ENCODE measurements at places on chromosomes 12 and 14.

DNA sequence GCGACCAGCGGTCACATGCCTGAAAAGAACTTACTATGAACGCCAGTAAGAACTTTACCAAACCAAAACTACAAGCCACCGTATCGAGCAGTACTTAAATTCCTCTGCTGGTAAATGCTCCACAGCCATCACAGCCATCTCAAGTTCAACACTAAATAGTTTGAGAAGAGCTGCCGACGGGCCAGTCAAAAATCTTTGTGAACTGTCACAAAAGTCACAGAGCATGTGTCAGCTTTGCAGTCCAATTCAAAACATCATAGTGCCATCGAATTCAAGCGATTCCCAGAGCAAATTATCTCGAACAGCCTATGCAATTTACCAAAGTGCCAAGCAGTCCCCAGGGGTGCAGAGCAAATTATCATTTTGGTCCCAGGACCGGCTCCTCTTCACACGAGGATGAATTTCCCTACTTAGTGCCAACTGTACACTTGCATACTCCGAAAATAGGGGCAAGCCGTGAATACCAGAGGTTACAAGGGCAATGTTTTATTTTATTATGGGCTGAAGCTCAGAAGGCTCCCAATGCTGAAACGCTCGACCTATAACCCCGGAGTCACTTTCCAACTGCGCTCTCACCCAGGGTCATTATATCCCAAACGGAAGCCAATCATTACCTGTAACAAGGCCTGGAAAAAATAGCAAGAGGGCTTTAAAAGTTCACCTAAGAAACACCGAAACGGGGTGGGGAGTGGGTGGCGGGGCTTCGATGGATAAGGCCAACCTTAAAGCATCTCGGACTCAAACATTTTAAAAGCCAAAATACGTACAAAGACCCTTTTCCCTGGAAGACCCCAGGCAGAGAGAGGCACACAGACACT lies 1.1 kb downstream of the LRP6 start:
- no peak for DNase-seq

DNA sequence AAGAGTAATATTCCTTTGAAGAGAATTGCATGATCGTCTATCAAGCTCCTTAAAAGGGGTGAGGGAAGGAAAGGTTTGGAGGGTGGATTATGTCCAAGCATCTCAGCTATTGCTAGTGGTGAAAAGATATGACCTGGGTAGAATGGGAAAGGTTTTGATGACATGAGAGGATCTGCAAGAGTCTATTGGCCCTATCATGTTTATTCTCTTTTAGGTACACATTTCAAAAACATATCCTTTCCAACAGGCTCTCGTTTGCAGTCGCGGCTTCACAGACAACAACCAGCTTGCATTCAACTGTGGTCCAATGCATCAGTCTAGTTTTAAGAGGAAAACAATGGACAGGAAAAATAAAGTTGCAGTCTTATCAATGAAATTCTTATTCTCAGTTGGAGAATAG lies 17.1 kb downstream of the FOXG1 start:
- no peak for DNase-seq

GRCh38 chr14:73878436-73878835 lies 8.2 kb upstream of the ZNF410 start:
- DNase-seq: no peak

DNA sequence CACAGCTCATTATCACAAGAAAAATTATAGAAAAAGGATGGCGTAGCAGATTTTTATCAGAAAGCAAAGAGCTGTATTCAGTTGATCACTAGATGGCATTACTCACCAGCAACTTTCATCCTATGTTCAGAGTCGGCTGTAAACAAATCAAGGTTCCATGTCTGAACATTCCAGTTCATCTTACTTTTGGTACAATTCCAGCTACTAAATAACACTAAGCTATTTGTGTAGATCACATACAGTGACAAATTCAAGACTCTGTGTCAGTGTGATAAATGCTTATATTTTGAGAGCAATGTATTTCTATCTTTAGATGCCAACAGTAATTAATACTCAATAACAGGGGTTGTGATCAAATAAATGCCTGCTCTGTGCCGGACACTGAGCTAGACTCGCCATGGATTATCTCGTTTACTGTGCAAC lies 30.1 kb downstream of the NRDE2 start:
- no peak for DNase-seq

GRCh38 chr14:77314043-77314442 lies 6.6 kb downstream of the POMT2 start:
- no peak for DNase-seq

GRCh38 chr14:87732562-87732961 lies 260.4 kb downstream of the GALC start:
- no peak for DNase-seq

DNA sequence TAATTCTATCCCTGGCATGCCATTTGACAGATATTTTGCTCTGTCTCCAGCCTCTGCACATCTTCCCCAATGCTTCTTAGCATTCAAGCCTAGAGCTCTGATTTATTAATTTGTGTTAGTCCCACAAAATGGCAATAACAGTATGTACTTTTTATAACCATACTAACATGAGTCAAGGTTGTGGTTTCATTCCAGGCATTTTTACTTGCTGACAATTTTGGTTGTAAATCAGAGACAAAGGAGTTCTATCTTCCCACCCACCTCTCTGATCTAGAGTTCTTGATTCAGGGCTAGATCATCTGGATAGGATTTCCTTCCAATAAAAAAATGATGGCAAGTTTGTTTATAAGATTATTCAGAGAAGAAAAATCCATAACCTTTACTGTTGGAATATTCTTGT lies 18.5 kb upstream of the CISTR start:
- no peak for DNase-seq

DNA sequence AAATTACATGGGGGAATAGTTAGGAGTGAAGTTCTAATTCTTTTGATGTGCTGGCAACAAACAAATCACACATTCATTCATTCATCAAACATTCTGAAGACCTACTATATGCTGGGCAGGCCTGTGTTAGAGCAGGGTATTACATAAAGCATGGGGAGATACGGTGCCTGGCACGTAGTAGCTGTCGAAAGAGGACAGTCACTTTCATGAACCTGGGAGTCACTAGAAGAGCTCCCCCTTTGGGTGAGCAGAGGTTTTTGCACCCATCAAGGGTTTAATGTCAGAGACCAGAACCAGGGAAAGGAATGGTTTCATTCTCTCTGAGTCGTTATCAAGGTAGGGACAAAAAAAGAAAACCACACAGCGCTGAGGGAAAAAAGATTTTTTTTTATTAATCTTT lies 10.0 kb downstream of the LHX5 start:
- DNase-seq: no peak

DNA sequence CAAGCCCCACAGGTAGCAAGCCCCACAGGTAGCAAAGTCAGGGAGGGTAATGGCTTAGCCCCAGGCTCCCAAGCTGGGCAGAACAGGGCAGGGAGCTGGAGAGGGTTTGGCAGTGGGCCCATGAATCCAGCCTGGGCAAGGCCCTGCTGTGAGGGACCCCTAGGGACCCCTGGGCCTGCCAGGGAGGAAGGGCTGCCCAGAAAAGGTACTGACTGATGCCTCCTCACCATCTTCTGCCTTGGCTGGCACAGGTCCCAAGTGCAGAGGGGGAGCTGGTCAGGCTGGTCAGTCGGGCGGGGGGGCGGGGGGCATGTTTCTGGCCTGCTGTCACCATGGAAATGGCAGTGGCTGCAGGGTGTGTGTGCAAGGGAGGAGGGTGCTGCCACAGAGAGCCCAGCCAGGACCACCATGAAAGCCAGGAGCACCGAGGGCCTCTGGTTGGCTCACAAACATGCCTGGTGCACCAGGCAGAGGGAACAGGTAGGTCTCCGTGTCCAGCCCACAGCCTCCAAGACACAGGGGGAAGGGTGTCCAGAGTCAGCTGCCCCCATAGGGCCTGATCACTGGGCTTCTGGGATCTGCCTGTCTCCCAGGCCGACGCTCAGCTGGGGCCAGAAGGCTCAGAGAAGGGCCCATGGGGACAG lies 1.5 kb upstream of the CRIP2 start:
- no peak for DNase-seq

DNA sequence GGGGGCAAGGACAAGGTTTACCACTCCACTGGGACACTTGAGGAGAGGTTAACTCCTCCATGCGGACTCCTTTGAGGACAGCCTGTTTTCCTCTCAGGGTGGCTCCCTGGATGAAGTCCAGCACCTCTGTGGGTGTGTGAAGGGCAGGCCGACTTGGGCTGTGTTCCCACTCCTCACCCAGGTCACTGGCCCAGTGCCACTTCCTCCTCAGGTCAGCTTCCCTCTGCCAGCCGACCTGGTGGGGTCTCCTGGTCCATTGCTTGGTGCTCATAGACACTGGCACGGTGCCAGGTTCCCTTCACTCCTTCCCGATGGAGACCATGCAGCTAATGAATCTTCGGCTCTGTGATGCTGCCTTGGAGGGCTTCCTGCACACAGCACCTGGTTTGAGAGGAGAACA lies 146.4 kb upstream of the RTL1 start:
- DNase-seq: no peak

DNA sequence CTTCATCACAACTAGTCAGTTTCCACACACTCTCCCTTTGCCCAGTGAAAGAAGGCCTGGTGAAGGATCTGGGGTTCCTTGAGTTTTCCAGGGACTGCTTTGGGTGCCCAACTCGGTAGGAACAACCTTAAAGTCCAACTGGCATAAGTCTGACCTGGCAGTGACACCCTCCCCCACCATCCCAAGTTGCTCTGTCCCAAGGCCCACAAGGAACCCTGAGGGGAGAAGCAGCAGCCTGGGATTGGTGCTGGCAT lies 1.6 kb downstream of the KMT2D start:
- no peak for DNase-seq

DNA sequence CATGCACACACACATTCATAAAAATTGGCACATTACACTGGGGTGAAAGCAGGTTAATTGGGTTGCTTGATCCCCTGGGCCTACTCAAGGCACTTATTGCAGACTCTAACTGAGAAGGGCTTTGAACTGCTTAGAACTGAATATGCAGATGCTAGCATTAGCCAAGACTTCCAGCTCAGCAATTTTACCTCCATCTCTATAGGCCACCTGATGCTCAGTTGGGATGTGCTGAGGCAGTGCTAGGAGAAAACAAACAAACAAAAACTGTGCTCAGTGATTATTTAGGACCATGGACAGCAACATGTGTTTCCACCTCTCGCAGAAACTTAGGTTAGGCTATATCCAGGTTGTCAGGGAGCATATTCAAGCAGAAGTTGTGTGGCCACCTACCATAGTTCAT lies 124.8 kb upstream of the WSCD2 start:
- DNase-seq: no peak

GRCh38 chr12:99282624-99283023 lies 364.9 kb upstream of the GARIN6 start:
- no peak for DNase-seq

DNA sequence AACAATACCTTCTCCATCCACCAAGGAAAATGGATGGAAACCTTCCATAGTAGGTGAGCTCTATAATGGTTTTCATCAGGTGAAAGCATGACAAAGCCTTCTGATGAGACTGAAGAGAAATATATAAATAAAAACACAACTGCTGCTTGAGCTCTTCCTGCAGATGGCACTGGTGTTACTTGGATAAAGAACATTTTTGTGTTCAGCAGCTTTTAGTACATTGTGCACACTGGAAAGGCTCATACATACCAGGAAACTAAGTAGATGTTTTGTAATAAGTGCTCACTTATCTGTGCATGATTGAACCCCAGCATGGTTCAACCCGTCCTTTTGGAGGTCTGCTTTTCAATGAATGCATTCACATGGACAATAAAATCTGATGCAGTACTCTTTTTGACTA lies 357.3 kb upstream of the MIS18BP1 start:
- DNase-seq: no peak

- DNase-seq: no peak
Measured at GRCh38 chr14:35503646-35504045, 30.3 kb upstream of the INSM2 start.

DNA sequence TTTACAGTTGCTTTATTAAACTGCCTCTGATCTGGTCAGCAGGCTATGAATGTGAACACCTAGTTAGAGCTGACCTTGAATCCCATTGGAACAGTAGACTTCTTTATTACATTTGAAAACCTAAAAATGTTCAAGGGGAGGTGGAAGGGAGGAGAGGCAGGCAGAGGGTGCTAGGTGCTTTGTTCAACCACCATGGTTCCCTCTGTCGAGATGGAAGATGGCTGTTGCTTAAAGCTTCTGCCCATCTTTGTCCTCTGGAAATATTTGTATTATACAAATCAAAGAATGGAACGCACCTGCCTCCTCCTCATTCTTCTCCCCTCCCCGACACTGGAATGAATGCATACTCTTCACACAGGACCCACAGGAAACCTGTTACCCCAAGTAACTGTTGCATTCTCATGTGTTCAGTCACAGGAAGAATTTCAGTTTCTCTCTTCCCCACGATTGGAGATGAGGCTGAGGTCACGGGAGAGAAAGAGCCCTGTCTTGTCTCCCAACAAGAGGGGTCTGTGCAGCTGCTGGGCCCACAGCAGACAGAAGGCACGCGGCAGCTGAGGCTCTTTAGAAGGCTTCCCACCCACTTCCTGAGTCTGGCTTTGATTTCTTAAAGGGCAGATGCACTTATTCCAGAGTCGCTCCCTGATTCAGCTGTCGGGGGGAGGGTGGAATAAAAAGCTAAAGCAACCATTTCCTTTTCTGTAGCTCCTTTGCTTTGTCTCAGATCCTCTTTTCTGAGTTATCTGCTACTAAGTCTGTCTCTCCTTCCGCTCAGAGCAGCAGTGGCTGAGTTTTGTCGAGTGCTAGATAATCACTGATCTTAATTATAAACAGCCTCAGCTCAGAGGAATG lies 217.9 kb upstream of the BTG1 start:
- peak; percentile 15 for DNase-seq

DNA sequence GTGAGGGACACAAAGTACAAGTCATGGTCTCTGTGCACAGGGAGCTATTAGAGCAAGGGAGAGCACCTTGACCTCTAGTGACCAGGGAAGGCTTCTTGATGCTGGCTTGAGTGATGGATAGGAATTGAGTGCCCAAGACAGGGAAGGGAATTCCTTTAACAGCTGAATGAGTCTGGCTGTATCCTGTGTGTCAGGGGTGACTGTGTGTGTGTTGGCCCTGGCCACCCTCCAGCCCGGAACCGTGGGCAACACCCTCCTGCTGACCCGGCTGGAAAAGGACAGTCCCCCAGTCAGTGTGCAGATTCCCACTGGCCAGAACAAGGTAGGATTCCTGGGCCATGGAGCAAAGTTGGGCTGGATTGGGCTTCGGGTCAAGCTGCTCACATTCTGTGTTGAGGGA lies 5.5 kb upstream of the PFDN5 start:
- no peak for DNase-seq

GRCh38 chr14:21880918-21881317 lies 207.3 kb upstream of the OR4E1 start:
- DNase-seq: no peak

DNA sequence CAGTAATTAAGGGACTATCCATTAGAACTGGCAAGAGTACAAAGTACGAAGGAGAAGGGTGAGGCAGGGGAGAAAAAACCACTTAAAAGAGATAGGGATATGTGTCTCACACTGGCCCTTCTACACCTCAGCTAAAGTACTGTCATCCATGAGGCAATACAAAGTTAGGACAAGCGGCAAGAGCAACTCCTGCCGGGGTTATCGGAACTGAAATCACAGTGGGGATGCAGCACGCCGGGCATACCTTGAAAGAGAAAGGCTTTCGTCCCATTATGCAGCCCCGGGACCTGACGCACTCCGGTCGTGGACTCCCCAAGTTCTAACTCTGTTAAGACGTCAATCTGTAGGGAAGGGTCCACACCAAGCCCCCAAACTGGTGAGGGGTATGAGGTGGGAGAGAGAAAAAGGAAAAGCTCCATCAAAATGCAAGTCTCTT lies 1.1 kb downstream of the NELL2 start:
- no peak for DNase-seq
